ENCODE measurements at places on chromosomes 12 and 14.

- peaks cover 20% of the 10 kb centered on the region for H3K27me3 ChIP-seq
- peaks cover 3% of the 10 kb centered on the region for H3K36me3 ChIP-seq
- H3K4me1 ChIP-seq, result peaks cover 2% of the 10 kb centered on the region
- H3K27ac ChIP-seq, result no peak overlapping the region
- DNase-seq, result no peak
- H3K4me3 ChIP-seq, result no peak overlapping the region
Measured at GRCh38 chr12:32577328-32577727, 101.8 kb upstream of the DNM1L start.

- peaks cover 21% of the 10 kb centered on the region for H3K4me1 ChIP-seq
- H3K36me3 ChIP-seq, result no peaks in the 10 kb centered on the region
- no peak for DNase-seq
- H3K4me3 ChIP-seq, result peak overlapping the region; percentile 32
- peak overlapping the region; percentile 41 for H3K27ac ChIP-seq
- H3K27me3 ChIP-seq, result peaks cover 88% of the 10 kb centered on the region
Measured at GRCh38 chr12:54033980-54034784, 1.3 kb downstream of the HOXC5 start.

- no peaks in the 10 kb centered on the region for H3K27me3 ChIP-seq
- DNase-seq, result no peak
- H3K36me3 ChIP-seq, result peaks cover 23% of the 10 kb centered on the region
- H3K27ac ChIP-seq, result no peak overlapping the region
Measured at GRCh38 chr12:106985479-106985878, 1.5 kb downstream of the MTERF2 start.

- H3K27ac ChIP-seq, result peak overlapping the region; percentile 98
- H3K36me3 ChIP-seq, result peaks cover 30% of the 10 kb centered on the region
- peak; percentile 48 for DNase-seq
- H3K4me3 ChIP-seq, result peak overlapping the region; percentile 69
- H3K27me3 ChIP-seq, result no peaks in the 10 kb centered on the region
- peaks cover 60% of the 10 kb centered on the region for H3K4me1 ChIP-seq
Measured at GRCh38 chr12:47361389-47362021, 281.7 kb upstream of the AMIGO2 start.

- H3K36me3 ChIP-seq, result no peaks in the 10 kb centered on the region
- no peak overlapping the region for H3K27ac ChIP-seq
- no peak overlapping the region for H3K4me3 ChIP-seq
- DNase-seq, result peak; percentile 60
- H3K27me3 ChIP-seq, result peaks cover 9% of the 10 kb centered on the region
Measured at GRCh38 chr12:48795550-48796455, 6.9 kb upstream of the ADCY6 start.

DNA sequence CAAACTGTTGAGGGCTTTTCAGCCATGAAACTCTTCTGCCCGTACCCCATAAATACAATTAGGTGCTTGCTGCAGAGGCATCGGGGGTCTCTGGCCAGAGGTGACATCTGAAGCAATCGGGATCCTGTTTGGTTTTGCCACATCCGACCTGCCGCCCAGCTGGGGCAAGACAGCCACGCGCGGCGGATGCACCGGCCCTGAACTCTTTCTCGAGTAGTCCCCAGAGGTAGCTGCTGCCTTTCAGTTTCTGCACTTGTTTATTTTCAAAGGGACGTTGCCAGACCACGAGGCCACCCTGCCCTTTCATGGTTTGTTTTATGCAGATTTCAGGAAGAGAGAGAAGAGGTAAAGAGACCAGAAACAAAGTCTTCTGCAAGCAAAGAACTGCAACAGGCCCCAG, 10.6 kb upstream of the MLXIP start:
- H3K4me1 ChIP-seq, result peaks cover 37% of the 10 kb centered on the region
- peak overlapping the region; percentile 80 for H3K27ac ChIP-seq
- H3K4me3 ChIP-seq, result peak overlapping the region; percentile 33
- no peaks in the 10 kb centered on the region for H3K36me3 ChIP-seq

GRCh38 chr14:99769799-99770198, 23.4 kb upstream of the EML1 start:
- no peak overlapping the region for H3K27ac ChIP-seq
- no peaks in the 10 kb centered on the region for H3K36me3 ChIP-seq
- H3K4me1 ChIP-seq, result no peaks in the 10 kb centered on the region
- DNase-seq, result no peak
- H3K27me3 ChIP-seq, result peaks cover 3% of the 10 kb centered on the region
- H3K4me3 ChIP-seq, result no peak overlapping the region

Measured in activated CD4-positive, alpha-beta T cell treated with anti-CD3 and anti-CD28 coated beads, Interleukin-2, amount 10 ng/mL, durations not matched to agents 7 days and 5 days (primary cell).